Dermis blood vessel endothelial cell (primary cell): ENCODE measurements at places on chromosomes 4 and X. TPM values are rescaled to one million over a fixed set of nuclear protein-coding genes. Genes with fewer than 3 reads are reported as not detected.
A peak's percentile ranks its signal among the peaks of the same experiment; 100 is the strongest.

Gene PRKG2
- under 0.01 TPM in 1 of 2 replicates, not detected in the other for total RNA-seq

Gene GLUD2
- 1.1 and 2.6 TPM in 2 replicates for total RNA-seq

Gene BOD1L1
- 28.4 and 38.7 TPM in 2 replicates for total RNA-seq

GRCh38 chr4:55396308-55397125 is 760 bp downstream of the TMEM165 start:
- peak; percentile 56 for DNase-seq

- peak; percentile 23 for DNase-seq
Observed at GRCh38 chr4:185128272-185129119, 14.6 kb upstream of the SLC25A4 start.

DNA sequence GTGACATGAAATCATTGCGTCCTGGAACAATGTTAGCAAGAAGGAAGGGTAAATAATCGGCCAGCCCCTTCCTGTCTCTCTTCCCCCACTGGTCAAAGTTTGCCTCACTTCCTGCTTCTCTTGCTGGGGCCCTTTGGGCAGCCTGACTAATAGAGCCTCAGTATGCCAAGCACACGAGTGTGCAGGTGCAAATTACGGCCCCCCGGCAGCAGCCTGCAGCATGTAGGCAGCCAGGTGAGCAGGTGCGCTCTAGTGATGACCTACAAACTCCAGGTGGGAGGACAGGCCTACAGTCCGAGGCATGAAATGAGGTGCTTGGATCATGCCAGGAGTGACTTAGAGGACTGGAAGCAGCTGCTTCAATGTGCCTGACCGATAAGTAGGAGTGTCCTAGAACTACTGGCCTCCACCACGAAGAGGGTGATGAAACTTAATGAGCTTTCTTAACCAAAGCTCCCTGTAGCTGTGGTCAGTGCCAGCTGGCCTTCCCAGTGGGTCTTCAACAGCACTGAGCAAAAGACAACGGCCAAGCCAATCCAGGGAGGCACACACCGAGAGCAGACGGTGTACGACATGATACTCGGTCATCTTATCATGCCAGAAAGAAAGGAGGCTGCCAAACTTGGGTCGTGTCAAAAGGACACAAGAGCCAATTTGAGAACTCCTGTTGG is 26.1 kb upstream of the FAT1 start:
- no peak for DNase-seq

Gene MID1
- total RNA-seq = 52.9 and 63.8 TPM in 2 replicates

DNA sequence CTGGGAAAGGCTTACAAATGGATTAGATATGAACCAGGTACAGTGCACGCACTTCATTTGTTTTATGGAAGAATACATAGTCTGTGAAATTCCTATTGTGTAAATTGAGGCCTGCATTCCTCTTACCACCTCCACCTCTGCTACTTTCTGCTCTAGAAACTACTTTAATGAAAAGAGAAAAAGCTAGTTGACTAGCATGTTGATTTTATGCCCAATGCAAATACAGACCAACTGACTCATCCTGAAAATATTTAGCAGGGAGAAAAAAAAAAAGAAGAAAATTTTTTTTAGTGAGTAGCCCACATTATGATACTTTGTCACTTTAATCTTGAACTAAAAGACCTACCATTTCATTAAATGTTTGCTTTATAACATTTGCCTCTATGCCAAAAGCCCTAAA is 41.2 kb downstream of the DCLK2 start:
- DNase-seq = peak; percentile 34

DNA sequence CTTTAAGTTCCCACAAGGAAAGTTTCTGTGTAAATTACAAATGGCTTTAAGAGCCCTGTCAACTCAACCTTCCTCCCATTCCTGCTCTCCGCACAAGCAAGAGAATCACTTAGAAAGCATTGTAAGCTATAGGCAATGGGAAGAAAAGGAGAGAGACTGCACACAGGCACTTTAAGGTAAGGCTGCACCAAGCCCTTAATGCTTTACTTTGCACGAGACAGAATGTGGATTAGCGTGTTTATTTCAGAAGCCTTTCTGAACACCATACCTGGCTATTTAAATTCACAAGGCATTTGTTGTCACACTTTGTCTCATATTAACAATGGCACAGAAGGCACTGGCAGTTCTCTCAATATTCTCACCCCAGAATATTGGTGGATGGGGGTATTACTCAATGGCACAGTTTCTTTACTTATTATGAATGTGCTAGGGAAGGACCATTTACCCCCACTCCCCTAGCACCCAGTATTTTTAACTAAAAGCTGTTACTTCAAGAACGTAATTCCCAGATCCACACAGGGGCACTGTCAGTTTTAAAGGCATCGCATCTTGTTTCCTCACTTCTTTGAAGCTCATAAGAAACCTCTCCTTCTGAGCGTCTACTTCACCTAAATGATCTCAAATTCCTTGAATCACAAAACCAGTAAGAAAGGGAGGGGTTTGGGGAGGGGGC is 150.0 kb downstream of the MAML3 start:
- DNase-seq = no peak

Gene FDCSP
- total RNA-seq = not detected in 2 replicates

- DNase-seq = no peak
Observed at GRCh38 chrX:38660395-38661102, 99.2 kb downstream of the TSPAN7 start.

DNA sequence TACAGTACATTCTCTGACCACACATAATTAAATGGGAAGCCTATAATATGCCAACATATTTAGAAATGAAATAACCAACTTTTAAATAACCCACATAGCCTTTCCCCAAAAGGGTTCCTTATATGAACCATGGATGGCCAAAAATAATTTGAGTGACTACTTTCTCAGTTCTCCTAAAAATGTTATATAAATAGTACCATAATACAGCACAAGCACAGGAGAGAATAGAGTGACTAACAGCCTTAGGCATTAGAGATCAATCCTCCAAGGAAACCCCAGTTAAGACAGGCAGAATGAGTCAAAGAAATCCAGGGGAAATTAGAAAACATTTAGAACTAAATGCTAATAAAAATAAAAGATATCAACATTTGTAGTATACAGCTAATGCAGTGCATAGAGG is 50.2 kb downstream of the ANKRD17 start:
- no peak for DNase-seq
